ENCODE measurements at places on chromosomes 1 and 21.

DNA sequence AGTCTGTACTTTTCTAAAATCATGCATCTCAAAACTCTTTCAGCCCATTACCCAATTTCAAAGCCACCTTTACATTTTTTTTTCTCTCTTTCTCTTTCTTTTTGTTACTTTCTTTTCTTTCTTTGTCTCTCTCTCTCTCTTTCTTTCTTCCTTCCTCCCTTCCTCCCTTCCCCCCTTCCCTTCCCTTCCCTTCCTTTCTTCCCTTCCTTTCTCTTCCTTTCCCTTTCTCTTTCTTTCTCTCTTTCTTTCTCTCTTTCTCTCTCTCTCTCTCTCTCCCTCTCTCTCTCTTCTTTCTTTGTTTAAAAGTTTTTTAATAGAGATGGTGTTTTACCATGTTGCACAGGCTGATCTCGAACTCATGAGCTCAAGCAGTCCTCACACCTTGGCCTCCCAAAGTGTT, 11.5 kb downstream of the ZMYM4 start:
- DNase-seq: no peak

- DNase-seq: no peak
Observed at GRCh38 chr1:184972315-184973055, 1.8 kb downstream of the NIBAN1 start.

DNA sequence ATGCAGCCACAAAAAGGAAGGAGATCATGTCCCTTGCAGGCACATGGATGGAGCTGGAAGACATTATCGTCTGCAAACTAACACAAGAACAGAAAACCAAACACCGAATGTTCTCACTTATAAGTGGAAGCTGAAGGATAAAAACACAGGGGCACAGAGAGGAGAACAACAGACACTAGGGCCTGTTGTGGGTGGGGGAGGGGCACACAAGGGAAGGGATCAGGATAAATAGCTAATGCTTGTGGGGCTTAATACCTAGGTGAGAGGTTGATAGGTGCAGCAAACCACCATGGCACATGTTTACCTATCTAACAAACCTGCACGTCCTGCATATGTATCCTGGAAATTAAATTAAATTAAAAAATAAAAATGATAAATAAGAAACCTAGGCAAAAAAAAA, 969.9 kb downstream of the TTLL7 start:
- no peak for DNase-seq

DNA sequence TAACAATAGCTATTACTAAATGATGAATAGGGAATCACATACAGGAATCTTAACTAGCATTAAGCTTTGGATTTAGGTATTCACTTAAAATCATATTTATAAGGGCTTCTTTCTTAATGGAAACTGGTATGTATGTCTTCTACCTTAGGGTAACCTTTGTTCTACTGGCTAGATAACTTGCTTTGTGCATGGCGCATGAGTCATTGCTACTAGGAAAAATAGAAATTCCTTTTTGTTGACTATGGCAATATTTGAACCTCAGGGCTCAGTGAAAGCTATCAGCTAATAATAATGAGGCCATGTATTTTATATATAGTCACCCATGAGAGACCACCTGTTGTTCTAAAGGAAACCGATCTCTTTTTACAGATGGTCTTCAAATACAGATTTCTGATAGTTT, 72.5 kb downstream of the RPS6KC1 start:
- DNase-seq: no peak

- no peak for DNase-seq
Observed at GRCh38 chr1:119715542-119715941, 3.8 kb downstream of the PHGDH start.

- DNase-seq: no peak
Observed at GRCh38 chr1:162627662-162628296, 4.5 kb upstream of the DDR2 start.

Measured in transverse colon (tissue), 4 donors.